Vagina (tissue), 2 donors: ENCODE measurements at places on chromosomes 6 and 20.

GRCh38 chr6:134822920-134823709 lies 126.8 kb downstream of the ALDH8A1 start:
- no peak for DNase-seq

GRCh38 chr20:34566978-34567891 lies 8.7 kb downstream of the MAP1LC3A start:
- DNase-seq: no peak

- no peak for DNase-seq
Measured at GRCh38 chr20:36203861-36204260, 32.4 kb upstream of the AAR2 start.

GRCh38 chr6:43097098-43097489 lies 21.0 kb downstream of the PTK7 start:
- DNase-seq: no peak

DNA sequence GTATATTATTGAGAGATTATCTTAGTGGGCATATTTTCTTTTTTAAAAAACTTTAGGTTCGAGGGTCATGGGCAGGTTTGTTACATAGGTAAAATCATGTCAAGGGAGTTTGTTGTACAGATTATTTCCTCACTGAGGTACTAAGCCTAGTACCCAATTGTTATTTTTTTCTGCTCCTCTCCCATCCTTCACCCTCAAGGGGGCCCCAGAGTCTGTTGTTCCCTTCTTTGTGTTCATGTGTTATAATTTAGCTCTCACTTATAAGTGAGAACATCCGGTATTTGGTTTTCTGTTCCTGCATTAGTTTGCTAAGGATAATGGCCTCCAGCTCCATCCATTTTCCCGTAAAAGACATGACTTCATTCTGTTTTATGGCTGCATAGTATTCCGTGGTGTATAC lies 247.9 kb upstream of the RAB32 start:
- DNase-seq: no peak

DNA sequence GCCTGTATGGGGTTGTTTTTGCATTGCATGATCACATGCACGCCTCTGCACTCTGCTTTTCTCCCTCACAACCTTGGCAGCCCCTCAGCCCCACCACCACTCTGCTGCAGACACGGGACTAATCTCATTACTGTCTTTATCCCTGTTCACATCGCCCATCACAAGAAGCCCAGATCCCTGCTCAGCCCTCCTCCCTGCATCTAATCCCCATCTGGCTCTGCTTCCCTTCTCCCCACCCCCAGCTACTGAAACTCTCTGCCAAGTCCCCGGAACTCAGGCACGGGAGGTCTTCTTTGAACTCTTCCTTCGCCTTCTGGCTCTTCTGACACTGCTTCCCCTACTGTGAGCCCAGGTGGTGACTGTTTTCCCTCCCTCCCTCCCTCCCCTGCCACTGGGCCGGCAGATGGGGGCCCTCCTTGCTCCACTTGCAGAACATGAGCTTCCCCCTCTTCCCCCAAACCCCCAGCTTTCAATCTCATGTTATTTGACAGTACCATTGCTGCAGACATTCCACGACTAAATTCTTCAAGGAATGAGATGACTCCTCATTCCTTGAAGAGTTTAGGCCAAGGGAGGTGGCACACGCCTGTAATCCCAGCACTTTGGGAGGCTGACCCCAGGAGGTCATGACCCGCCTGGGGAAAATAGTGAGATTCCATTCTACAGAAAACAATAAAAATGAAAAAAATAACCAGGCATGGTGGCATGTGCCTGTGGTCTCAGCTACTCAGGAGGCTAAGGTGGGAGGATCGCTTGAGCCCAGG lies 21.9 kb upstream of the TULP1 start:
- no peak for DNase-seq

DNA sequence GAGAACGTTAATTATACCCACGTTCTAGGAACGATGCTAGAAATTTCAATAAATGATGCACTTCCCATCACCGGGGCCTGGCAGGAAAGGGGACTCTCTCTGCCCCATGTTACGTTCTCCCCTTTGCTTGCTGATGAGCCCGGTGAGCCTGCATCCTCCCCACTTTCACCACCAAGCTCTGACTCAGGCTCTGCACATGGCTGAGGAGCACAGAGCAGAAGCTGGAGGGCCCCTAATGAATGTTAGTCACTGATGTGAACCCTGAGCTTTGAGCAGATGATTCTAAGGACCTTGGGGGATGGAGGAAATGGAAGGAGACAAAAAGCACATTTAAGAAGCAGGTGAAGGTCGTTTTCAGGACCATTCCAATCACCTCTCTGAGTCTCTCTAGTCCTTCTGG lies 468.2 kb upstream of the ARID1B start:
- no peak for DNase-seq

- no peak for DNase-seq
Measured at GRCh38 chr20:46770330-46771194, 61.1 kb downstream of the SLC2A10 start.

GRCh38 chr6:156876302-156876701 lies 99.1 kb downstream of the ARID1B start:
- no peak for DNase-seq
